ENCODE measurements at places on chromosomes 7 and 10.

DNA sequence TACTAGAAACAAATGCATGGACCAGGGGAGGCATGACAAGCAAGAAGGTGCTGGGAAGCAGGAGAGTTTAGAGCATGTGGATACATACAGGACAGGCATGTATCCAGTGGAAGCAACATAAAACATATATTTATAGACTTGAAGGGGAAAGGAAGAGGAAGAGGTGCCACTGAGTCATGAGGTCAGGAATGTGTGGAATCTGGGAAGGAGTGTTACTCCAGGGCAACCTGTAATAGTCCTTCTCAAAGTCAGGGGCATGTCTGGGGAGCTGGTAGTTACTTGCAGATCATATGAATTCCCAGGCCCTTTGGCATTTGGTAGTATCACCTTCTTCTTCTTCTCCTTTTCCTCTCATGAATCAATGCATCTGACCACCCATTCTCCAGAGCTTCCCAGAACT lies 246.6 kb downstream of the XPNPEP1 start:
- DNase-seq = no peak

- no peak for DNase-seq
These were observed 111.5 kb downstream of the SEMA3C start for GRCh38 chr7:80807166-80807900.

DNA sequence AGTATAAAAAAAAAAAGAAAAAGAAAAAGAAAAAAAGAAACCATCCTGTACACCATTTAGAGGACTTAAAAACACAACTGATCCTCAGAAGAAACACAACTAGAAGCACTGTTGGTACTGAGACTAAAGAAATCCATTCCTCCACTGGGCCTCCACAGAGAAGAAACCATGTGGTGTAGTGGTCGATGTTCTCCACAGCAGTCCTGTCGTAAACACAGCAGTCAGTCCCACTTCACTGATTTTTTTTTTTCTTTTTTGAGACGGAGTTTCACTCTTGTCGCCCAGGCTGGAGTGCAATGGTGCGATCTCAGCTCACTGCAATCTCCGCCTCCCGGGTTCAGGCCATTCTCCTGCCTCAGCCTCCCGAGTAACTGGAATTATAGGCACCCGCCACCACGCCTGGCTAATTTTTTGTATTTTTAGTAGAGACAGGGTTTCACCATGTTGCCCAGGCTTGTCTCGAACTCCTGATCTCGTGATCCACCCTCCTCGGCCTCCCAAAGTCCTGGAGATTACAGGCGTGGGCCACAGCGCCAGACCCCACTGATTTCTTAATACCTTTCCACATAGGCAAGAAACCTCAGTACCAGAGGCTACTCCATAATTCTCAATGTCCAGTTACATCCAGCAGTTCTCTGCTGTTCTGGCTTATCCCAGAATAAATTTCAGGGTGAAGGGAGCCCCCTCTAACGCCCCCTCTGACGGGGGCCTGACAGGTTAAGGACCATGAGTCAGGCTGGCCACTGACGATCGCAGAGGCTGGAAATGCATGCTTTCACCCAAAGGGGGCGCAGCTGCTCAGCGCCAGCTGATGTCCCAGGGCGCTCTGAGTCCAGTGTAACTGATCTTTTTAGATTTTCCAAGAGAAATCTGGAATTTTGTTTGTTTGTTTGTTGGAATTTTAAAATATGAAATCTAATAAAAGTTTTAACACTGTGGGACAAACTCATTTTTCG lies 24.8 kb upstream of the FFAR4 start:
- peak; percentile 28 for DNase-seq

DNA sequence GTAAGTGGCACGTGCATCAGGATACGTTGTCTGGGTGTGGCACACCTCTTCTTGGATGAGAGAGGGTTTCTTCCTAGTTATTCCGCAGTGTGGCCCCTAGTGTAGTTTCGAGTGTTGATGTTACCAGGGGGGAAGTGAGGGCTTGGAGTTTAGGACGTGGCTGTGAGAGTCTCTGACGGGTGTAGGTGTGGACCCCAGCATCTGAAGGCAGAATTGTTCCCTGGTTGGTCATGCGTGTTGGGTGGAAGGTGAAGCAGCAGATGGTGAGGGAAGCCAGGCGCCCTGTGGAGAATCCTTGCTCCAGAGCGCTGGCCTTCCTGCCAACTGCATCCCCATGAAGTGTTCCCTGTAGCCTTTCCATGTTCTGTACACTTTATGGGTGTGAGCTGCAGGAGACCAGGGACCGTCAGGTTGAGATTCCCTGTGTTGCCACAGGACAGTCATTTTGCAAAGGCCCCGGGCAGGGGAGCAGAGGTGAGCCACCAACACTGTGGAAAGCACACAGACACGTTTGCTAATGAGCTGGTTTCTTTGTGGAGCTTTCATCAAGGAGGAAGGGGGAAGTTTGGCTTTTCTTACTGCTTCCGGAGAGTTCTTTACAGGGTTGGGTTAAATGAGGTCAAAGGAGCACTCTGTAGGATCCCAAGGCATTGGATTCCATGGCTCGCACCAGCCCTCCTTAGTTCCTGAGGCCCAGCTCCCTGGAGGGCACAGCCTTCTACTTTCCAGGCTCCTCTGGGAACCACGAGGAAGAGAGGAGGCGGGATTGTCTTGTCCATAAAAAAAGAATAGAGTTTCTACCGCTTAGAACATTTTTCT lies 32.0 kb downstream of the TSPAN14 start:
- DNase-seq = peak; percentile 42

GRCh38 chr10:24465124-24465874 lies 256.4 kb downstream of the KIAA1217 start:
- DNase-seq = no peak

GRCh38 chr10:53108317-53108934 lies 335.8 kb upstream of the MBL2 start:
- no peak for DNase-seq

GRCh38 chr10:42380926-42381547 lies 257.3 kb downstream of the ZNF33B start:
- no peak for DNase-seq

DNA sequence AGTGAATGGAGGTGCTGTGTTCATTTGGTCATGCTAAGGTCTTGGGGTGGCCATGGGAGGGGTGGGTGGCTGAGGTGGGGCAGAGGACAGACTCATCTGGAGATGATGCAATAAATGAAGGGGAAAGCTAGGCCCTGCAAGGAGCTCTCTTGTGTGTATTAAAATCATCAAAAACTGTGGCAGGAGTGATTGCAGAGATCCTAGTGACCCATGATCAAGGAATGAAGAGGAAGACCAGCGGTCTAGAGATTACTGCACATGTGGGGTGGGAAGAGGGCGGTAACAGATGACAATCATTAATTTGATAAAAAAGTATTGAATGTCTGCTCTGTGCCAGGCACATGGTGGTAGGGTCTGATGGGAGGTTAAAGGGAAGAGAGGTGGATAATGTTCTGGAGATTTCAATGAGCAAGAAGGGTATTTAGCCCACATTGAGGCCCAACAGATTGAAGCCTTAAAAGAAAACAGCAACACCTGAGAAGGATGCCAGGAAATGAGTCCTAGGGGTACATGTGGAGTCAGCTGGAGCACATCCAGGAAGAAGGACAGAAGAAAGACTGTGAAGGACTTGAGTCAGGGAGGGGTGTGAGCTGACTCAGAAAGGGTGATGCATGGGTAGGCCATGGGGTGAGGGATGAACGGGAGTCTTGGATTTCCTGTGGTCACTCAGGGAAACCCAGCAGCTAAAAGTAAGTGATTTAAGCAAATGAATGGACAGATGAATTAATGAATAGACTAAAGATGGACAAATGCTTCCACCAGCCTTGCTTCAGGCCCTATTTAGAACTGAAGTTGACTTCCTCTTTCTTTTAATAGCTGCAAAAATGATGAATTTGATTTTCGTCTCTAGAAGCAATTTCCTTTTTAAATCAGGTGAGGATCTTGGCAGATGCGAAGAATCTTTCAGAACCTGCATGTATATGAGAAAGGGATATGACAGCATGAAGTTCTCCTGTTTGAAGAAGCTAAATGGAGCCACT lies 83.1 kb upstream of the IGFBP3 start:
- DNase-seq = no peak

- DNase-seq = no peak
These were observed at the start of gene FOXP2 for GRCh38 chr7:114414156-114415063. Gene FOXP2 (plus strand): TSS chr7:114414815. CDS start chr7:114426512, 11,697 bp downstream.

DNA sequence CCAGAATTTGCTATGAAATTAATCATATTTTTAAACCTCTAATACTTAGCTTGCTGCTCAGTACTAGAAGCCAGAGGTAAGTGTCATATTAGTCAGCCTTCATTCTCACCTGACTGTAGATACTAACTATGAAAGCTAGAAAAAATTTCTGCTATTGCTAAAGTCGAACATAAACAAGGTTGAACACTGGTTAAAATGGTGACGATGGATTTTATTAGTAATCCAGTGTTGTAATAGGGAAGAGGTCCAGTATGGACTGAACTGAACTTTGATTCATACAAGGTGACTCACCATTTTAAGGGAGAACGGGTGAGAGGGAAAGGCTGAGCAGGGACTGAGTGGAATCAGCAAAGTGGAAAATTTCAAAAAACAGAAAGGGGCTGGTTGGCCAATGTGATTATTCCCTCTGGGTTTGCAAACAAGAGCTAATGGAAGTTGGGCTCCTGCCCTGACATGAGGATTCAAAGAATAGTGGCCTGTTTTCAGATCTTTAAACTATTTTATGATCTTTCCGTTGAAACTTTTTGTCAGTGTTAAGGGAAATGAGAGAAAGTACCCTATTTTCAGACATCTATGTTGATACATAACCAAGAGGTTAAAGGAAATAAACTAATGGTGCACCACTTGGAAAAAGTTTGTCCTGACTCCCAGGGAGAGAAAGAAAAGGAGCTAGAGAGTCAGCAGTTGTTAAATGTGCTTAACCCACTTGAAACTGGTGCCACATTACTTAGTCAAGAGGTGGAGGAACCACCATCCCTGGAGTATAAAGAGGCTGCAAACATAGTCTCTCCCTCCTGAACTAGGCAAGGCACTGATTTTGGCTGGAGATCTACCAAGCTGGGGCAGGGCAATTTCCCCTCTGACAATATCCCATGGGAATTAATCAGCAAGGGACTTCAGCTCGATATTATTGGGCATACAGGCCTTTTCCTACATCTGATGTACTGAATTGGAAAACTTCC lies 15.3 kb upstream of the AKR1C1 start:
- no peak for DNase-seq

DNA sequence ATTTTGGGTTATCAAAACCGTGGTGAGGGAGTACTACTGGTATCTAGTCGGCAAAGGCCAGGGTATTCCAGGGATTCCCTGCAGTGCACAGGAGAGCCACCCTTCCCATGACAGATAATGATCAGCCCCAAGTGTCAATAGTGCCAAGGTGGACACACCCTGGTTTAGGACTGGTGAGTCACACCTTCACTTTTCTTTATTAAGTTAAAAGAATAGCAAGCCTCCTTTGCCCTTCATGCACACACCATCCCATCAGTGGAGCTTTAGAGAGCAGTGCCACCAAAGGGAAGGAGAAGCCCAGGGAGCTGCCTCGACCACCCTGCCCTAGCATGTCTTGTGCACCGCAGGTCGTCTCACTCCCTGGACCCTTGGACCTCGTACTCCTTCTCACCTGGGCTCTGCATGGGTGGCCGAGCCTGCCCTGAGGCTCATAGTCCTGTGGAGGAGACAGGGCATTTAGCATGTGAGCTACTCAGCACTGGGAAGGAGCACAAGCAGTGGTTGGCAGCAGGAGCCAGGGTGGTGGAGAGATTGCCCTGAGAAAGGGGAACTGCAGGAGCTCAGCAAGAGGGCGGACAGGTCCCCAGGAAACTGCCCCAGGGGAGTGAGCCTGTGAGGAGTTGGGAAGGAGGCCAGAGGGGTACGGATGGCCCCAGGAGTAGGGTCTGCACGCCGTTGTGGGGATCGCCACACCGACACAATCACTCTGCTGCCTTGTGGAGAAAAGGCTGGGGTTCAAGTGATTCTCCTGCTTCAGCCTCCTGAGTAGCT lies 17.4 kb downstream of the UBE2D4 start:
- DNase-seq = no peak
